SK-N-SH treated with all-trans-retinoic acid at 6 μM for 48 hours (cell line): ENCODE measurements at places on chromosomes 1 and 21.

DNA sequence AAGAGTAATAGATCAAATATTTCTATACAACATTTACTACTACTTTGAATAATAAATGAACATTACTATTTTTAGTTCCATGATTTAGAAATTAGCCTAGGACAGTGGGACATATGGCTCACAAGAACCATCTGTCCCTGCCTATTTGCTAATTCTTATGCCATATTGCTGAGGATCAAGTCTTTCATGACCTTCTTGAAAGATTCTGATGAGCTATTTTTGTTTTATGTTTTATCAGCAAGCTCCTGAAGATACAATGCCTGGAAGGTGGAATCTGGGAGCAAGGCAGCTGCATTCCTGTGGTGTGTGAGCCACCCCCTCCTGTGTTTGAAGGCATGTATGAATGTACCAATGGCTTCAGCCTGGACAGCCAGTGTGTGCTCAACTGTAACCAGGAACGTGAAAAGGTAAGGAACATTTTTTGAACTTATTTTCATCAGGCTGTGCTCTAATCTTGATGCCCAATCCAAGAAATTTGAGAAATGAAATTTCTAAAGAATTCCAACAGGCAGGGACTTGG, 326.7 kb downstream of the PAPPA2 start:
- no peak for ATAC-seq

GRCh38 chr1:50251702-50252101, 143.0 kb downstream of the ELAVL4 start:
- no peak; the same call in 2 of the 3 replicates for ATAC-seq

- ATAC-seq: no peak
Measured at GRCh38 chr1:235834620-235835019, 32.1 kb downstream of the LYST start.

GRCh38 chr1:159829822-159830465, 3.3 kb downstream of the SLAMF8 start:
- ATAC-seq: peak; percentile 62

DNA sequence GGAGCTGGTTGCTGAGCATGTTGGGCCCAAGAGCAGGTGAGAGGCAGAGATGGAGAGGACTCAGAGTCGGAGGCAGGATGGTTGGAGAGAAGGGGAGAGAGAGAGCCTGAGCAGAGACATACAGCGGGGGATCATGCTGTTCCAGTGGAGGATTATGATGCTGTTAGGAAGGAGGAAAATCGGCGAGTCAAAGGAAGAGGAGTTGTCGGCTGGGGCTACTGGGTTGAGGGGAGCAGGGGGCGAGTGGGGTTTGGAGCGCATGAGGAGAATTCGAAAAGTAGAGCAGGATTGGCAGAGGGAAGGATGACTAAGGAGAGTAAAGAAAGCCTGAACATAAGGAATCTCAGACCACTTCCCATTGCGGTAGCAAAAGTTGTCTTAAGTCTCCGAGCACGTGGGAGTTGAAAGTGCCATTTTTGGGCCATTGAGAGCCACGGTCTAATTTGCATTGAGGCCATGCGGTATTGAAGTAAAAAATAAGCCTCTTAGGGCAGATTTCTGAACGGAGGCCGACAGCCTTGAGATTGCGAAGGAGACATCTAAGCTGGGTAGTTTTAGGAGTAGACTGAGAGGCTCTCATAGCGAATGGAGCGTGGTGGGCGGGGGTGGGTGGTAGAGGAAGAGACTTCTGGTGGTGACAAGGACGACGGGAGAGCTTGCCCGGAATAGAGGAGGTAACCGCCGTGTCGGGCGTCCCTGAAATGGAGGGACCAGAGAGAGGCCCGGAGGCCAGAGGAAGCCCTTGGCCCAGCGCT, 140.4 kb upstream of the ETV3 start:
- no peak for ATAC-seq

DNA sequence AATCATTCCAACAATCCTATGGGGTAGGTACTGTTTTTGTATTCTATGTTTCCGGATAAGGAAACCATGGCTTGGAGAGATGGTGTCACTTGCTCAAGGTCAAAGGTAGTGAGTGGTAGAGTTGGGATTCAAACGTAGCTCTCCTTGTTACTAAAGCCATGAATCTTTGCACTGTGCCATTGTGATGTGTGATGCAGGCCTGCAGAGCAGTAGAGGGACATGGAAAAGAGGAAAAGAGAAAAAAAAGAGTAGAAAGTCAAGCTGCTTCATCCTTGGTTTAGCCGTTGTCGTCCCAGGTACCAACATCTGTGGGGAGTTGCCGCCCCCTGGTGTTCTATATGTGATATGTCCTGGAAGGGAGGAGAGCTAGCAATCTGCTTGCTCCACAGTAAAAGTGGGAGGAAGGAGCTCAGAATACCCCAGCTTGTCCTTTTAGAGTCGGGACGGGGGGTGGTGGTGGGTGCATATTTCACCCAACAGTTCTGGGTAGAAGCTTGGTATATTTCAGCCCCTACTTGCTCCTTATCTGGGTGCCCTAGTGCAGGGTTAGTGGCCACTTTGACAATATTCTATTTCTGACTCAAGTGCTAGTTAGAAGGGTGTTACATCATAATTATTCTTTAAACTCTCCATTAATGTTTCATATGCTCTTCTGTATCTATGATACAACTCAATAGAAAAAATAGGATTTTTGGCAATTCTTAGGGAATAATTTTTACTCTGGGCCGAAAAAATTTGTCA, 98.4 kb downstream of the EBNA1BP2 start:
- peak; percentile 98 for ATAC-seq

GRCh38 chr1:192808163-192808517, 699 bp upstream of the RGS2 start:
- ATAC-seq: peak; percentile 1; the same call in 2 of the 3 replicates

- ATAC-seq: no peak
Measured at GRCh38 chr1:1775327-1776226, 2.7 kb downstream of the NADK start.
